ENCODE measurements at places on chromosomes 3 and 15. TPM values are rescaled to one million over a fixed set of nuclear protein-coding genes. Genes with fewer than 3 reads are reported as not detected.

The FAM107A gene
- not detected for total RNA-seq

The VILL gene
- 13.2 TPM for total RNA-seq

The EAF1 gene
- total RNA-seq, result 21.6 TPM

The GRAMD2A gene
- not detected for total RNA-seq

The CASR gene
- not detected for total RNA-seq

The RHOV gene
- 0.63 TPM for total RNA-seq

The GOLGA8J gene
- total RNA-seq, result not detected

The OR5K2 gene
- not detected for total RNA-seq

The ZNF774 gene
- total RNA-seq, result 1.6 TPM

The CRBN gene
- 32.5 TPM for total RNA-seq

The MED12L gene
- 33.8 TPM for total RNA-seq

The BRPF1 gene
- total RNA-seq, result 31.5 TPM

The MRPL46 gene
- total RNA-seq, result 32.3 TPM

The TSC22D2 gene
- 24.9 TPM for total RNA-seq

The GNB4 gene
- total RNA-seq, result 9.5 TPM

The XYLB gene
- 5.3 TPM for total RNA-seq

The SUMF1 gene
- total RNA-seq, result 6.9 TPM

The SERF2 gene
- 1,328 TPM for total RNA-seq

The DNAH12 gene
- not detected for total RNA-seq

The SGO1 gene
- 38.8 TPM for total RNA-seq

The LRRC49 gene
- total RNA-seq, result not detected

The CCR2 gene
- total RNA-seq, result not detected

The SPCS1 gene
- 73.8 TPM for total RNA-seq

The FANCD2OS gene
- total RNA-seq, result not detected

The HTR3E gene
- total RNA-seq, result not detected

The SLC28A1 gene
- not detected for total RNA-seq

The HAUS2 gene
- total RNA-seq, result 43.7 TPM

The CPN2 gene
- not detected for total RNA-seq

The SLC9C1 gene
- not detected for total RNA-seq

The CLSTN2 gene
- total RNA-seq, result not detected

The SH3GL3 gene
- not detected for total RNA-seq

The PPARG gene
- not detected for total RNA-seq

The CFAP100 gene
- not detected for total RNA-seq

The CCNB2 gene
- 155 TPM for total RNA-seq

The GOLGA8T gene
- total RNA-seq, result not detected

Measured in OCI-LY7 (cell line).